ENCODE measurements at places on chromosomes 4 and X. TPM values are rescaled to one million over a fixed set of nuclear protein-coding genes. Genes with fewer than 3 reads are reported as not detected.

Gene FAT1
- total RNA-seq, result 125 TPM

Gene ASB12
- not detected for total RNA-seq

Gene FAM236C
- not detected for total RNA-seq

Gene TRIM75
- not detected for total RNA-seq

Gene LDB2
- 36.5 TPM for total RNA-seq

Gene NELFA
- total RNA-seq, result 14.1 TPM

Gene UGT2A1
- total RNA-seq, result not detected

Gene NEUROG2
- total RNA-seq, result not detected

Gene CTAG1A
- not detected for total RNA-seq

Gene SPARCL1
- total RNA-seq, result 371 TPM

Gene PCDH7
- total RNA-seq, result 14.4 TPM

Gene PPP2R2C
- total RNA-seq, result 0.66 TPM

Gene CSN1S1
- 1.0 TPM for total RNA-seq

Gene NPY2R
- total RNA-seq, result 1.6 TPM

Gene DNAAF6
- total RNA-seq, result not detected

Gene FHIP1A
- 50.2 TPM for total RNA-seq

Gene MAGEA1
- total RNA-seq, result not detected

Gene MAGED4B
- not detected for total RNA-seq

Gene TCEANC
- 4.6 TPM for total RNA-seq

Gene ALPK1
- 59.3 TPM for total RNA-seq

Gene DMRTC1
- not detected for total RNA-seq

Gene KDM5C
- total RNA-seq, result 63.5 TPM

Gene TRPC3
- 0.88 TPM for total RNA-seq
